CD4-positive, alpha-beta T cell treated with Interleukin-12 subunit alpha and Interleukin-12 subunit beta, for 1 hour (primary cell): ENCODE measurements at places on chromosomes 16 and 17.

DNA sequence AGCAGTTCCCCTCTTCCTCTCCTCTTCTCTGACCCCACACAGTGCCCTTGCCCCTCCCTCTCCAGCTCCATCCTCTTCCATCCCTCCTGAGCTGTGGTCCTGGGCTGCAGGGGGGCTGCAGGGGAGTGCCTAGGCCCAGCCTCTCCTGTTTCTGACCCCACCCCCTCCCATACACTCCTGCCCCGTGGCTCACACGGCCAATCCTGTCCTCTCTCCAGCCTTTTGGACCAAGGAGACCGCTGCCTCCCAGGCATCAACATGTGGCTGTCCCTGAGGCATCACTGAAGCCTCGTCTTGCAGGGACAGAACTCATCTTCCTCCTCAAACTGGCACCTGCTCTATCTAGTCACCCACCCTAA lies 6.7 kb downstream of the CLUH start:
- no peak for DNase-seq

GRCh38 chr16:89912627-89913026 lies 6.0 kb upstream of the MC1R start:
- DNase-seq, result no peak

DNA sequence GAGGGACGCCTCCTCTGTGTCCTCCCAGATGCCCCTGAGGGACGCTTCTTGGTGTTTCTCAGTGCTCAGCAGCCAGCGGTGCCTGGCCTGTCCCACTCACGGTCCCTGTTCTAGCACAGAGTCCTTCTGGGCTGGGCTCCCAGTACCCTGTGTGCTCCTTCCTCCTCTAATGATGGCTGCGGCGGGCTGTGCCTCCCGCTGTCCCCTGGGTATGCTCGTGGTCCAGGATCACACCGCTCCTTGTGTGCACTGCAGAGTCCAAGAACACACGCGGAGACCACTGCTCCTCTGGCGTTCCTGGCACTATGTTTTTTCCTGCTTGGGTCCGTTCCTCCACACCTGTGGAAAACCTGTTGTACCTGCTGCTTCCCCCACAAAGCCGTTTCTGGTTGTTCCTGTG lies 15.1 kb upstream of the IRF8 start:
- no peak for DNase-seq

GRCh38 chr17:633133-633532 lies 81.5 kb downstream of the VPS53 start:
- DNase-seq, result no peak

- no peak for DNase-seq
Measured at GRCh38 chr16:49496656-49497055, 123.1 kb downstream of the C16orf78 start.
